Hippocampal formation (tissue), 2 donors: ENCODE measurements at places on chromosomes 13 and 19.

GRCh38 chr19:10412257-10412977, 7.9 kb upstream of the PDE4A start:
- DNase-seq = no peak

GRCh38 chr19:16436780-16437332, 34.9 kb downstream of the EPS15L1 start:
- no peak for DNase-seq

DNA sequence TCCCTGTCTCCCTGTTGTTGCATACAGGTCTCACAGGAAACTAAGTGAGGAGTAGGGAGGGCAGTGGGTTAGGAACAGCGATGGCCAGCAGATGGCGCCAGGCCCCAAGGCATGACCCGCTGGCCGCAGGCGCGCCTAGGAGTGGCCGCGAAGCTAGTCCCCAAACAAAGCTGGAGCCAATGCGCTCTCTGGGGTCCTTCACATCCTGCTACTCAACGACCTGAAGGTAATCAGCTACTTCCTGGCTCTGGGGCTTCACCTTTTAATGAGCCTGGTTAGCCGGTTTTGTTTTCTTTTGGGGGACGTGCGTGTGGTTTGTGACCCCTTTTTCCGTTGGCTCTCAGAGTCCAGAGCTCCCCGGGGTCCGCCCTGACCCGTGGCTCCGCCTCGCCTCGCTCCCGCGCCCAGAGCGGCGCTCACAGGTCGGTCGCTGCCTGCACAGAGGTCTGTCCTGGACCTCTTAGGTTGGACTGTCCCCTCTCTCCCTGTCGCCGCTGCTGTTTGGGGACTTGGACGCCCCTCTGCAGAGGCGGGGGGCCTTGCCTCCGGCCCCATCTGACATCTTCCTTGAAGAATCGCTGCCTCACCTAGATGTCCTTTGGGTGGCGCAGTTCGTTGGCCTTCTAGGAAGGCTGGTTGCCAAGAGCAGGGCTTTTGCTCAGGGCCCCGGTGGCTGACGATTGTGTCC, 62.2 kb upstream of the GTF3A start:
- DNase-seq = peak; percentile 73

GRCh38 chr13:69389899-69390298, 717.7 kb upstream of the ATXN8OS start:
- DNase-seq = no peak

DNA sequence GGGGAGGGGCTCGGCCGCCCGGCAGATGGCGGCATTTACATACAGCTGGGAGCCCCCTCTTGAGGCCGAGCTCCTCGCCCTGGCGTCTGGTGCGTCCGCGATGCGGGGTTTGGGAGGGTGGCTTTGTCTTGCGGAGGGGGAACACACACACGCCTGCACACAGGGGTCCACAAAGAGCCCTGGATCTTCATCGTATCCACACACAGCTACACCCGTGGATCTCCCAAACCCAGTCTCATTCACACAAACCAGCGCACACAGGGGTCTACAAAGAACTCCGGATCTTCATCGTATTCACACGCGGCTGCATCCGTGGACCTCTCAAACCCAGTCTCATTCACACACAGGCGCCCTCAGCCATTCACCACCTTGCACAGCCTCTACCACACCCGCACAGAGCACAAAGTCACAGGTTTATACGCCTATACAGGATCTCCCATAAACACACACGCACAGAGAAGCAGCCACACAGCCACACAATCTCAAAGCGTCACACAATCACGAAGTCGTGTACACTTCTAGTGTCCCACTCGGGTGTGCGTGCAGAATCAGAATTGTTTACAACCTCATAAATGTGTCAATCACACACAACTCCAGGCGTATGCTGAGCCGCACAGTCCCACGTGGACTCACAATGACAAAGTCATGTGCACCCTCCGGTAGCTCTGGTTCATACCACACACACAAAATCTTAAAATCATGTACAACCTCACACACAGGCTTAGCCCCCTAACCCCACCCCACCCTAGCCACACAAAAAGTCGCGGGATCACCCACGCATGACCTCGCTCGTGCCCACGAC, 550 bp upstream of the DLL3 start:
- DNase-seq = peak; percentile 2

DNA sequence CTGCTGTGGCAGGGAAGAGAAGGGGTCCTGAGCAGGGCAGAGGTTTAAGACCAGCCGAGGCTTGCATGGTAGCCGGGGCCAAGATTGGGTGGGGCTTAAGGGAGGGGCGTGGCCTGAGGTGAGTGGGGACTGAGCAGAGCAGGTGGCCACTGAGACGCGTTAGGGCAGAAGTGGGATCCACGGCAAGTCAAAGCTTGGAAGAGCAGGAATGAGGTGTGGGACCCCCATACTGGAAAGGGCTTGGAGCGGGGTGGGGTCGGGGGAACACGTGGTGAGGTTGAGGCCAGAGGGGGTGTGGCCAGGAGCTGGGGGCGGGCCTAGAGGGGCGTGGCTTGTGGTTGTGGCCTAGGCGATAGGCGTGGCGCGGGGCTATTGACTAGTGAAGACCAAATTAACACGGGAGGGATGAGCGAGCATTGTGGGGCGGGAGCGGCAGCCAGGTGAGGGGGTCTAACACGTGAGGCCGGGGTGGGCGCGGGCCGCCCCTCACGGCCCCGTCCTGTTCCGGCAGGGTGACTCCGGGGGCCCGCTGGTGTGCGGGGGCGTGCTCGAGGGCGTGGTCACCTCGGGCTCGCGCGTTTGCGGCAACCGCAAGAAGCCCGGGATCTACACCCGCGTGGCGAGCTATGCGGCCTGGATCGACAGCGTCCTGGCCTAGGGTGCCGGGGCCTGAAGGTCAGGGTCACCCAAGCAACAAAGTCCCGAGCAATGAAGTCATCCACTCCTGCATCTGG, 3.3 kb downstream of the CFD start:
- no peak for DNase-seq

DNA sequence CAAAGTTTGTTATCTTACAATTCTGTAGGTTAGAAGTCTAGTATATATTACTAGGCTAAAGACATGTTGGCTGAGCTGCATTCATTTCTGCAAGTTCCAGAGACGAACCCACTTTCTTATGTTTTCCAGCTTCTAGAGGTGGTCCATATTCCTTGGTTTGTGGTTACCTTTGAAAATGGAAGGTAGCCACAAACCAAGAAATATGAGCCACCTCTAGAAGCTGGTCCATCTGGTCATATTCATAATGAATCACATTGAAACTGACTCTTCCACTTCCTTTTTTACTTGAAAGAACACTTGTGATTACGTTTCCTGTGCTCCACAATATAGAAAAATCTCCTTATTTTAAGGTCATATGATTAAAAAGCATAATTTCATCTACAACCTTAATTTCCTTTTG, 943.0 kb upstream of the PCDH9 start:
- no peak for DNase-seq

DNA sequence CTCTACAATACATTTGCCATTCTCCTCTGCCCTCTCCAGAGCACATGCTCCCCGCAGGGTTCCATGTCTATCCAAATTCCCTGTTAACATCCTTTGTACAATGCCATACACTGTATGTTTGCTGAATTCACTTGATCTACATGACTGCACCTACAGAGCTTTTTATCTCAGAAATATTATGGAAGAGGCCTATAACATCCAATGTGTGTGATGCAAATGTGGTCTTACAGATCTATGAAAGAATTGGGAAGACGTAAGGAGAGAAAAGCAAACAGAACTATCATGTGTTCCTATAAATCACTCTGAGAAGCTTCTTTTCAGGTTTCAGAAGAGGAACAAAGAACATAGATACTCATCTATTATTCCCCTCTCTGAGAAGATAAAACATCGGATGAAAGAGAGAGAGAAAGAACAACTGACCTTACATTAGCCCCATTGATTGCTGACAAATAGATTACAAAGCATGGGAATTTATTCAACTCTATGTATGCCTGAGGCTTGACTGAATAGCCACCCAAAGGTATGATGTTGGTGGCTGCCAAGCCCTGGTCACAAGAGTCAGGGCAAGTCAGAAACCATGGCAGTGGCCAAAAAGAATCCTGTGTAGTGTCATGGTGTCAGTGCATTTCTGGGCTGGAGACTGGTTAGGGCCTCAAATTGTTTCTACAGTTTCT, 425.2 kb downstream of the FOXO1 start:
- DNase-seq = no peak

GRCh38 chr19:24054044-24054935, 32.7 kb upstream of the ZNF254 start:
- DNase-seq = no peak

GRCh38 chr19:50332244-50333038, 3.3 kb upstream of the KCNC3 start:
- peak; percentile 26 for DNase-seq

GRCh38 chr19:10021863-10022262, 8.6 kb downstream of the RDH8 start:
- no peak for DNase-seq

- DNase-seq = no peak
These were observed 490.5 kb downstream of the MYO16 start for GRCh38 chr13:109119896-109120295.

DNA sequence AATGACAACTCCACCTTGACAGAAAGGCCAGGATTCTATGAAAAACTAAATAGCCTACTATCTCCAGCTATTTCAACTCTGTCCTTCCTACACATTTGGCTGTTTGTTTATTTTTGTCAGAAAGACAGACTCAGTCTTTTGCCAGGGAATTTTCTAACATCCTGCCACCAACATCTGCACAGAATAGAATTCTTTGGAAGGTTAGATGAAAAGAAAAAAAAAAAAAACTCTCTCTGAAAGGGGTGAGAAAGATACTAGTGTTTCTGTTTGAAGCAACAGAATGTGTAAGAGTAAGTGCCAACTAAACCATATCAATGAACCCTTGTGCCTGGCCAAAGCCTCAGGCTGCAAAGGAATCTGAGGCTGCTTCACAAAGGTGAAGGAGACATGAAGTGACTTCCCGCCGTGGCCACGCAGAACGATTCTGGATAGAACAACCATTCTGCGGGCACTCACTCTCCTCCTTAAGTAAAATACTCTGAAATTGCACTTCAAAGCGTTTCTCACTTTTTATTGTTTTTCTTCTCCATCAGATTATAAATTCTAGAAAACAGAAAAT, 498.2 kb downstream of the IRS2 start:
- no peak for DNase-seq

DNA sequence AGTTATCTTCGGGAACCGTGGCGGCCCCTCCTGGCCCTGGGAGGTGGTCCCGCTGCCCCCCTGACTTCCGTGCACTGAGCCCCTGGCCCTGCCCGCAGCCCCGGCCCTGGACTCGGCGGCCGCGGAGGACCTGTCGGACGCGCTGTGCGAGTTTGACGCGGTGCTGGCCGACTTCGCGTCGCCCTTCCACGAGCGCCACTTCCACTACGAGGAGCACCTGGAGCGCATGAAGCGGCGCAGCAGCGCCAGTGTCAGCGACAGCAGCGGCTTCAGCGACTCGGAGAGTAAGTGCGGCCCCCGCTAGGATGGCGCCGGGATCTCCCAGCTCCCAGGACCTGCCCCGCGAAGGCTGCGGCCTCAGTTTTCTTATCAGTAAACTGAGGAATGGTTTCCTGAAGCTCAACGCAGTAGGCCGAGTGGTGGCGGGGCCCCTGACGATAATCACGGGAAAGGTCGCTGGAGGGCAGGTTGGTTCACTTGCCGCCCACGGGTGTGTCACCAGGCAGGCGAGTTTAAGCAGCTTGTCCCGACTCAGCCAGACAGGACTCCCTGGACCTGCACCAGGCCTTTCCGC, 924 bp downstream of the RGCC start:
- no peak for DNase-seq

- DNase-seq = no peak
These were observed 7.9 kb upstream of the STK24 start for GRCh38 chr13:98584668-98585397.

DNA sequence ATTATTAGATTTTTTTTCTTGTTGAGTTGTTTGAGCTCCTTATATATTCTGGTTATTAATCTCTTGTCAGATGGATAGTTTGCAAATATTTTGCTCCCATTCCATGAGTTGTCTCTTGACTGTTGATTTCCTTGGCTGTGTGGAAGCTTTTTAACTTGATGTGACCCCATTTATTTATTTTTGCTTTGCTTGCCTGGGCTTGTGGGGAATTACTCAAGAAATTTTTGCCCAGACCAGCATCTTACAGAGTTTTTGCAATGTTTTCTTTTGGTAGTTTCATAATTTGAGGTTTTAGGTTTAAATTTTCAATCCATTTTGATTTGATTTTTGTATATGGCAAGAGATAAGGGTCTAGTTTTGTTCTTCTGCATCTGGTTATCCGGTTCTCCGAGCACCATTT, 124.7 kb downstream of the PCCA start:
- no peak for DNase-seq

GRCh38 chr19:44865196-44865767, 19.2 kb downstream of the NECTIN2 start:
- DNase-seq = no peak

GRCh38 chr13:68850160-68850559, 1257.5 kb upstream of the ATXN8OS start:
- DNase-seq = no peak

- no peak for DNase-seq
These were observed 18.7 kb downstream of the CARD8 start for GRCh38 chr19:48237057-48237456.

DNA sequence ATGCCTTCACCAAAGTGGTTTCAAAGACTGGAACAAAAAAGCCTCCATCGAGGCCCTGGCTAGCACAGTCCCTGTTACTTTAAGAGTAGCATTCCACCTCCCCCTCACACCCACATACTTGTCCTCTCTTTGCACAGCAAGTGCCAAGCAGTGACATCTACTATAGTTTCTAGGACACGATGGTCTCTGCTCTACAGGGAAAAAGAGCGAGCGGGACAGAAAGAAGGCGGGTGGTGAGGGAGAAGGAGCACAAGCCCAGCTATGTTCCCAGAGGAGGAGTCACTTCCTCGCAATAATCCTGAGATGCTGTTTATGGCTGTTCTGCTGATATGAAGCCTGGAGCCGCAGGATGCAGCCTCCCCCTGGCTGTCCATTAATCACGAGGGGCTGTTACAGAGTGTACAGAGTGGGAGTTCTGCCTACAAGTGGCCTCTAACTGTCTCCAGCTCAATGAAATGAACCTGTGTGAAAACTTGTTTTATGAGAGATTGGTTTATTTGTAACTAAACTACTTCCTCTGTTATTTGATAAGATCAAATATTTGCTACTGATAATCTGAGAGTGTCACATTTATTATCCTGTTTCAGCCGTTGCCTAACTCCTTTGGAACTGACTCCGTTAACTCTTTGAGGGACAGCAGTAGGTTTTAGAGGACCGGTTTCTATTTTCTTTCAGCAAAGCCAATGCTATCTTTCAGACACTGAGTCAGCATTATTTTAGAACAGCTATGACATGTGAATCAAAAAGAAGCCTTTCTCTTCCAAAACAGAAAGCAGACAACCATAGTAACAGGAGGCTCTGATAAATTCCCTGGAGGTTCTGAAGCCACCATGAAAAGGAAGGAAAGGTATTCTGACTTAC, 208.0 kb downstream of the SPRY2 start:
- peak; percentile 89 for DNase-seq

GRCh38 chr13:19055611-19056010, 126.0 kb downstream of the TUBA3C start:
- DNase-seq = no peak

GRCh38 chr19:55384131-55384919, at the start of gene TMEM238:
TSS of gene TMEM238 (minus strand) at chr19:55384292. CDS start at chr19:55384259, 33 bp downstream.
- DNase-seq = peak; percentile 35
